BE2C (cell line): ENCODE measurements at places on chromosomes 3 and 15.
A peak's percentile ranks its signal among the peaks of the same experiment; 100 is the strongest.

- DNase-seq, result no peak
These were observed 46.0 kb downstream of the KLHL25 start for GRCh38 chr15:85748729-85749128.

GRCh38 chr3:52204337-52205073, 6.5 kb downstream of the ALAS1 start:
- no peak for DNase-seq

- peak; percentile 95 for DNase-seq
These were observed 83.1 kb downstream of the DNAJB8 start for GRCh38 chr3:128383316-128384235.

DNA sequence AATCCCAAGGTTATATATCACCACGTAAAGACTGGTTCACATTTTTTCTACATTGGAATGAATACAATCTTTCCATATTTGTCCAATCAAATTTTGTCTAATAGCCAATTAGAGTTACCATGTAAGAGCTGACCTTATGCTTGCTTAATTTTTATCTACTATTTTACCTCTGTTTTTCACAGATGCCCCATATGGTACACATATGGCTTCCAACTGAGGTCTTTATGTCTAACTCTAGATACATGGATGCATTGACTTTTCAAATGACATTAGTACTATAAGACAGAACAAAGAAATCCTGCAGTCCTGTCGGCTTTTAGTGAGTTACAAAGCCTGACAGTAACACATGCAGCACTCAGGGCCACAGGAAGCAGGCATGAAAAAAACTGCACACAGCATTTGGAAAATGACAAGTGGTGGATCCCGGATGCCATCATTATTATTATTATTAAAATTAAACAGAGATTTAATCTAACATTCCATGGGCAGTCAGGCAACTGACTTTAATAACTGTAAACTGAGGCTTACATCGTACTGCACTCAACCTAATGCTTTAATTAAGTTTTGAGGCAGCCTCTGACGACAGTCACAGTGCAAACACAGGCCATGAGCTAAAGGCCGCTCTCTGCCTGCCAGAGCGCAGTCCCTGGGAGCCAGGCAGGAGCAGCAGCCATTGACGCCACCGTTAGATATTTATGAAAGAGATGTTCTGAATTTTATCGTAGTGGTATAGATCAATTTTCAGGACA, 113.9 kb upstream of the TMCO5A start:
- DNase-seq, result peak; percentile 39

GRCh38 chr3:159897331-159898075, 91.1 kb upstream of the IL12A start:
- peak; percentile 37 for DNase-seq

DNA sequence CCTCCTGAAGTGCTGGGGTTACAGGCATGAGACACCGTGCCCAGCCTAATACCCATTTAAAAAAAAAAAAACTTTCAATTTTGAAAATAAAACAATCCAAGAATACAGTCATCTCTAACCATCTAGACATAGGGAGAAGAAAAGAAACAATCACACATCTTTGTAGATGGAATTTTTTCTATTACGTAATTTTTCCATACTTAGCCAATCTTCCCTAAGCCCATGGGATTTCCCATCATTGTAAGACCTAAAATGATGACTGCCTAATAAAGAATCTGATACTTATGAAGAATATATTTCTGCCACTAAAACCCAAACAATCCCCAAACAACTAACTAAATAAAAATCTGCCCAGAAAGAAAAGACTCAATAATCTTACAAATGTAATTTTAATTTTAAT, 88.7 kb downstream of the CBLB start:
- DNase-seq, result no peak

GRCh38 chr3:51845129-51845528, 16.3 kb upstream of the IQCF2 start:
- DNase-seq, result no peak

GRCh38 chr3:59908701-59909100, 858.9 kb upstream of the CFAP20DC start:
- DNase-seq, result no peak

GRCh38 chr3:185402561-185402960, 39.6 kb downstream of the MAP3K13 start:
- peak; percentile 62 for DNase-seq

- no peak for DNase-seq
These were observed 315.6 kb upstream of the NR2E3 start for GRCh38 chr15:71494563-71495397.

DNA sequence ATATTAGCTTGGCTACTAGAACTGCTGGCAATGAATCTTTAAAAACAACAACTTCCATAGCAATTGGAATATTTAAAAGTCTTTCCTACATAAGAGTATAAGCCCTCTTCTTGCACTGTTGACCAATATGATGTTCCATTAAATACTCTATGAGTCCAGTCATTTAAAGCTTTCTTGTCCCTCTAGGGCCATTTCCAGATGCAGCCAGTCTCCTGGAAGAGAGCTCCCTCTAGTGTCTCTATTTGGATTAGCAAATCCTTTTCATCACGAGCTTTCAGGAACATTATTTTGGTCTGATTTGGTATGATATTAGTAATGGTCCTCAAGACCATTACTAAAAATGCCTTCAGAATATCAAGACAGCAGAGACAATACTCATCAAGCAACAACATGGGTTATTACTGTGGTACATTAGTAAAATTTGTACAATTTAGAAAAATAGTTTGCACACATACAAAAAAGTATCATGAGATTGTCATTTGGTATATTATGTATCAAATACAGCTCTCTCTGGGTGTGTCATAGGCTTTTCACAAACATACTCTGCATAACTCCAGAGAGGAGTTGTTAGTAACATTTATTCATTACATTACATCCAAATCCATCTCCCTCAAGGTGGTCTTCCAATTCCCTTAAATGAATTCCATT, 101.3 kb downstream of the DPH6 start:
- DNase-seq, result peak; percentile 25

GRCh38 chr3:122942937-122943827, 84.4 kb downstream of the SEMA5B start:
- peak; percentile 90 for DNase-seq

DNA sequence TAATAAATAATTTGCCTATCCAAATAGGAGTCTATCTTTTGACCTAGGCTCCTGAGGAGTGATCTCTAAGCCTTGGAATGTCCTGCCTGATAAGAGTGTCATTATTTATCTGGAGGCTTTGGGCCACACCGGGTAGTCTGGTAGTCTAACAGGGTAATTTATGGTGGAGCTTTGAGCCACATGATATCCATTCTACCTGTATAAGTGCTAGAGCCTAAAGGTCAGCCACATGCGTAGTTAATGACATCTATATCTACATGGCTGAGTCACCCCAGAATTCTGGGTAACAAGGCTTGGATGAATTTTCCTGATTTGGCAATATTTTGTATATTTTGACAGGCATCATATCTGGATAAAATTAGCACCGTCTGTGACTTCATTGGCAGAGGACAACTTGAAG, 681.4 kb downstream of the MCTP2 start:
- no peak for DNase-seq

DNA sequence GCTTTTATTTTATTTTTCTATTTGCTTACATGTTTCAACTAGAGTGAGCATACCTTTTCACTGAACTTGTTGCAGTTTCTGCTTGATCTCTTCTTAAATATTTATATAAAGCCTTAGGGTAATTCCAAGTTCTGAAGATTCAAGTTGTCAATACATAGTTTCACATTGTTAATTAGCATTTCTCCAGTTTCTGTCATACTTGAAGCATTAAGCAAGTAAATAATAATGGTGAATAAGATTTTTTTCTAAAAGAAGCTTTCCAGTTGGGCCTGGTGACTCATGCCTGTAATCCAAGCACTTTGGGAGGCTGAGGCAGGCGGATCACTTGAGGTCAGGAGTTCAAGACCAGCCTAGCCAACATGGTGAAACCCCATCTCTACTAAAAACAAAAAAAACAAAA, 53.9 kb downstream of the CALML4 start:
- DNase-seq, result no peak

GRCh38 chr3:134792700-134793099, 2.4 kb upstream of the EPHB1 start:
- no peak for DNase-seq

DNA sequence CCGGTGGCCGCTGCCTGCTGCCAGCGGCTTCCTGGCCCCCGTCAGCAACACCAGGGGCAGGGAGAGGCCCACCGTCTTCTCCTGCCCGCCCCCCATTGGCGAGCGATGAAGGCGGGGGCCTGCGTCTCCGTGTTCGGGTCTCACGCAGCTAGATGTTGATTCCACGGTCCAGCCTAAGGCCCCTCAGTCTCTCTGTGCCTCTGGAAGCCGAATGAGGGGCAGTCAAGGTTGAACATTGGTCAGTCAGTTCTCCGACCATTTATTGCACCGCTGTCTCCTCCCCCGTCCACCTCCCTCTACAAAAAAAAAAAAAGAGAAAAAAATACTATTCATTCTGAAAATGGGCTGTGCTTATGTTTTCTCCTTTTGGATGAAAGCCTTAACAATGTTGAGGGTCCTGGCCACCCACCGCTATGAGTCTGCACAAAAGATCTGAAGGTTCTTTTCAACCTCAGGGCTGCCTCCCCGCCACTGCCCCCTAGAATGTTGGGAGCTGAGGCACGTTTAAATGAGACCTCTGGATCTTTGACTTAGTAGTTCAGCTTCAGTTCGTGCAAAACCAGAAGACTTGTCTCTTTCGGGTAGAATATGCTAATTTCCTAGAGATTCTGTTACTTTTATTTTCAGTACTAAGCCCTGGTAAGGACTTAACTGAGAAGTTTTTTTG, 736 bp downstream of the IREB2 start:
- peak; percentile 60 for DNase-seq

DNA sequence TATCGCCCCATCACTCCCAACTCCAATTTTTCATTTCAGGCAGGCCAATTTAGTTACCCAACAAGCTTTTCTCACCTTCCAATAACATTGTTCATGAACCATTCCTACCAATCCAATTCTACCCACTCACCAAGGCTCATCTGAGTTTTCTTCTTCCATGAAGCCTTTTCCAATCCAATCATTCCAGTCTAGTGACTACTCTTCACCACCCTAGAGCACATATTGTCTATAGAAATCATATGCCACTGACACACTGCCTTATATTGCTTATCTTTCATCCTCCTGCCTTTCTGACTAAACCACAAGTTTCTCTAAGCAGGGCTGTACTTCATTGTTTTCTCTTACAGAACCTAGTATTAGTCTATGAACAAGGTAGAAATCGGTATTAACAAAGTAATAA, 11.4 kb downstream of the CCDC14 start:
- no peak for DNase-seq

DNA sequence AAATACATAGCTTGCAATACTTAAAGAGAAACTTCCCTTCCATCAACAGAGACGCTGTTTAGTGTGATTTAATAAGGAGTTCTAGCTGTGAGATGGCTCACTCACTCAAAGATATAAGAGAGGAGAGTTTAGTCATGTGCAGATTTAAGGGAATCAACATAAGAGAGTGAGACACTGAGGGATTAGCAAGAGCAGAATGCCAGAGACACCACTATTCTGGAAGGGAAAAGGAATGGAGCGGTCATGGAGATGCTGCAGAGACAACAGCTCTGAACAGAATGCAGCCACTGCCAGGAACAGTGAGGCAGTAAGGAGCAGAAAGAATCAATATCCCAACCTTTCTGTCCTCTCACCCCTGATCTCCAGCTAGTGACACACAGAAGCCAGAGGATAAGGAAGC, 248.8 kb downstream of the MBNL1 start:
- no peak for DNase-seq

- DNase-seq, result no peak
These were observed 30.6 kb upstream of the FAM107A start for GRCh38 chr3:58607816-58608215.

DNA sequence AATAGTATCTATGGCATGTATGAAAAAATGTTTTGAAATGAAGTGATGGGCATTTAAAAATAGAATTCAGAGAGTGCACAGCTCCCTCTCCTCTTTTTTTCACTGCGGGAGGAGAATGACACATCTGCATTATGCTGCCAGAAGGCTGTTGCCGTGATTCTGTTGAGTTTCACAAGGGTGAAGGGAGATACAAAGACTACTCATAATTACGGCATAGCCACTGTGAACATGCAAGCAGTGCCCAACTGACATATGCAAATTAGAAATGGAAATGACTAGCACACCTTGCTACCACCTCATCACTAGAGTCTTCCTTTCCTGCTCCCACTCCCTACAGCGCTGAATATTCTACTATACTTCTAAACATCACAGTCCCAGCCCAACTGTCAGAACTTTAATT, 20.1 kb downstream of the IFT57 start:
- no peak for DNase-seq
